ENCODE measurements at places on chromosomes 3 and 15. TPM values are rescaled to one million over a fixed set of nuclear protein-coding genes. Genes with fewer than 3 reads are reported as not detected.

MYL3 gene
- not detected for total RNA-seq

GOLGA8G gene
- not detected for total RNA-seq

SPINK8 gene
- total RNA-seq: not detected

ZIC1 gene
- total RNA-seq: not detected

TGM5 gene
- total RNA-seq: not detected

Measured in regular cardiac myocyte (primary cell).